Colonic mucosa (tissue), 4 donors: ENCODE measurements at places on chromosomes 11 and 22. TPM values are rescaled to one million over a fixed set of nuclear protein-coding genes. Genes with fewer than 3 reads are reported as not detected.

DNA sequence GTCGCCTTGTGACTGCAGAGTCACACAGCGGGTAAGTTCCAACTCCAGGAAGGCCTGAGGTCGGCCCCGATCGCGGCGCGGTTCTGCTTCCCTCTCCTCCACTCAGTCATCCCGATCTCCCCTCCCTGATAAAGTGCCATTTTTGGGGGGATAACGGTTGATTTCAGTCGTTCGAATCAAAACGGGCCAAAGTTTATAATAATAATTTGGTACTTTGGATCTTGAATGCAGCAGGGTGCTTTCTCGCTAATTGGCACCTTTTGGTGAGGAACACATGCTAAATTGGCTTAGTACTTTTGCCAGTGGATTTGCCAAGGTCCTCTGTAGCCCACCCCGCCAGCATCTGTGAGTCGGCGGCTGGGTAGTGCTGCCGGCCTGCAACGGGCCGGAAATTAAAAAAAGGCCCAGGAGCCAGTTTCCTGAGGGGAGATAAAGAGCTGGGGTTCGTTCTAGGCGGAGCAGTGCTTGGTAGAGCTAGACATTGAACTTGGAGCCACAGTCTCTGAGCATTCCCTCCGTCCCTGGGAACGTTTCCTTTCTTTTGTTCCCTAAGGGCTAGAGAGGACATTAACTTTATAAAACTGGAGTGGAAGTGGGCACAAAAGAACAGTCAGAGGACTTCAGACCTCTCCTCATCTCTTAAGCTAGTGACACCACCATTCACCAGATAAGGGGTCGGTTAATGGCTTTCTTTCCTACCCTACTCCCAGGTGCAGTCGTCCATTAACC lies 997 bp downstream of the UBE2L3 start:
- DNase-seq: peak; percentile 32

Gene OR5P2
- not detected for total RNA-seq

Gene NECTIN1
- 53.0 TPM for total RNA-seq

GRCh38 chr22:40385036-40385782 lies 14.8 kb downstream of the SGSM3 start:
- DNase-seq: no peak

DNA sequence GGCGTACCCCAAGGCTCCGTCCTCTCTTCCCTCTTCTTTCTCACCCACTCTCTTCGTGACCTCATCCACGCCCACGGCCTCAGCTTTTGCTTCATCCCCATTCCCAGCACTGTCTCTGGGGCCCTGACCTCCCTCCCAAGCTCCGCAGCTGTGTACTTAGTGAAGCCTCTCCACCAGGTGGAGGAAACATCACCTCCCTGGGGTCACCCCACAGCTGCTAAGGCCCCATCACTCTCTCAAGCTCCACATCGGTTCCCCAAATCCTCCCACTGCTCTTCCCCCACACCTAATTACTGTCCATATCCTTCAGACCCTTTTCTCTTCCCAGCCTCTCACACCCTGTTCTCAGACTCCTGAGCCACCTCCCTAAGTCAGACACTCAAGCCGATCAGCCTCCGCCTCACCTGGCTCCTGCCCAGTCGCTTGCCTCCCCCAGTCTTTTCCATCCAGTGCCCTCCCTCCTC lies 7.9 kb upstream of the SYT7 start:
- no peak for DNase-seq

GRCh38 chr11:122491509-122491908 lies 164.0 kb upstream of the UBASH3B start:
- no peak for DNase-seq

Gene KCNK4
- not detected for total RNA-seq

Gene SERHL2
- total RNA-seq: 1.7 TPM

- no peak for DNase-seq
These were observed 67.0 kb downstream of the ETS1 start for GRCh38 chr11:128520206-128520887.

Gene DNAJB7
- total RNA-seq: 0.16 TPM

Gene CHRM4
- total RNA-seq: 0.49 TPM

GRCh38 chr22:17260950-17261349 lies 41.7 kb upstream of the ADA2 start:
- DNase-seq: no peak

GRCh38 chr11:34924714-34925113 lies 8.3 kb downstream of the PDHX start:
- DNase-seq: no peak

DNA sequence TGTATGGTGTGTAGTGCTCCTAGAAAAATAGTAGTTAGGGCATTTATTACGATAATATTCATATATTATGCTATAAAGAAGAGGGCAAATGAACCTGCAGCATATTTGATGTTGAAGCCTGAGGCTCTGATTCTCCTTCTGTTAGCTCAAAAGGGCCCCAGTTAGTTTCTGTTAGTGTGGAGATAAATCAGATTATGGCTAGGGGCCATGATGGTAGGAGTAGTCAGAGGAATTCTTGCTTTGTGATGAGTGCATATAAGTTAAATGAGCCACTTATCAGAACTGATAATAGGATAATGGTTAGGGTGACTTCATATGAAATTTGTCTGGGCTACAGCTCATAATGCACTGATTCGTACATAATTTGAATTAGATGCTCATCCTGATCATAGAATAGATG lies 298.4 kb downstream of the DYNC2H1 start:
- no peak for DNase-seq

Gene ART1
- total RNA-seq: not detected

DNA sequence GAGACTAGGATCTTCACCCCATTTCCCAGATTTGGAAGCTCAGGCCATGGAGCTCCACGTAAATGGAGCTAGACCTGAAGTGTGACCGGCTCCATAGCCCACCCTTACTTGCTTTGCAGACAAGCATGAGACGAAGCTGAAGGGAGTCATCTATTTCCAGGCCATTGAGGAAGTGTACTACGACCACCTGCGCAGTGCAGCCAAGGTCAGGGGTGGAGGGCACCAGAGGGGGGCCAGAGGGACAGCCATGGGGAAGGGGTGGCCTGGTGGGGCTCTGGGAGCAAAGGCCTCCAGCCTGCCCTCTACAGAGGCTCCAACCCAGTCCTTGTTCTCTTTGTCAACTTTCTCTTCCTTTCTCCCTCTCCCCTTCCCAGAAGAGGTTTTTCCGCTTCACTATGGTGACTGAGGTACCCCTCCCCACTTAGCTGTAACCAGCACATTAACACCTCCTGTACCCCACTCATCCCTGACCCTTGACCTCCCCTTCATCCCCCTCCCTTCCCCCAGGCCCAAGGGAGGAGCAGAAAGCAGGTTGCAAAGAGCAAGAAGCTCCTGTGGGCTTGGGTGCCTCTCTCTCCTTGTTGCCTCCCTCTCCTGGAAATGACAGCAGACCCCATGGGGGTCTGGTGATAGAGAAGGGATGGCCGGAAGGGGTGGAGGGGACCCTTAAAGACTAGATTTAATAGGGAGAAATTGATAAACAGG lies 23.8 kb downstream of the TREH start:
- DNase-seq: no peak

DNA sequence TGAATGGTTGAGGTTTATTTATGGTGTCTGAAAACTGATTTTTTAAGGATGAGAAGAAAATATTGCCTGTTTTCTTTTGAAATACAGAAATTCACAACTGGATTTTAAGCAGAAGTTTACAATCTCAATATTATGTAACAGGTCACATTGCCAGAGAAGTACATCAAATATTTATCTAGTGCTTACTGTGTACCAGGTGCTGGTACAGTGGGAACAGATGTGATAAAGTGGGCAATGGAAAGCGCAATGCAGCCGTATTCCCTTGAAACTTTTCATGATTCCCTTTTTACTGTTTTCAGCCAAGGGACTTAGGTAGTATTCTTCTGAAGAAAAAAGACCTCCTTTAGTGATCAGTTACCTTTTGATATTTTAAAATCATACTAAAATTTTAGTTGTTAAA lies 49.6 kb downstream of the TTC17 start:
- DNase-seq: no peak

- no peak for DNase-seq
These were observed 12.8 kb downstream of the TBC1D22A start for GRCh38 chr22:46774980-46775849.

- no peak for DNase-seq
These were observed 364.0 kb downstream of the CASP12 start for GRCh38 chr11:104534278-104534677.

GRCh38 chr11:4684631-4685285 lies 12.9 kb downstream of the OR51E2 start:
- no peak for DNase-seq

DNA sequence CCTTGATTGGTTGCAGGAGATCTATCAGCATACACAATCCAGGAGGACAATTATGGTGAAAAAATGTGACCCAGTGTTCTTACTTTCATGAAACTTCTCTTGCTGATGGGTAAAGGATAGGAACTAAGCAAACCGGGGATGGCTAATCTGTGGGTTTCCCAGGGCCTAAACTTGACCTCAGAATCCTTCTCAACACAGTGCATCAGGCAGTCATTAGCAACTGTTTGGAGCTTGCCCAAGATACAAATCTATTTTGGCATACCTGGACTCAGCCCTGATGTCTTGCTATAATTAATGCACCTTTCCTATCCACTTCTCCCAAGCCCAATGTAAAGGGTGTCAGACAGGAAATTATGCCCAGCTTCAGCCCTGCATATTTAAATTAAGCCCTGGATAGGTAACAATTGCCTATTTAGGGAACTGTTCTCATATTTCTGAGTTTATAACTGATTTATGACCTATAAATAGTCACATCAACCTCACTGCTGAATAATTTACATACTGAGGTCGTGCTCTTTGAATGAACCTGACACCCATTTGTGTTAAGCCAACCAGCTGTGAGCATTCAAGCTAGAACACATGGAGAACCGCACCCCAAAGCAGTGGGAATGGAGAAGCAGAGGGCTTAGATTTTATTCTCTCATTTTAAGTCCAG lies 9.2 kb upstream of the PHF21A start:
- no peak for DNase-seq

GRCh38 chr22:24541681-24542515 lies 13.0 kb downstream of the GUCD1 start:
- DNase-seq: no peak

DNA sequence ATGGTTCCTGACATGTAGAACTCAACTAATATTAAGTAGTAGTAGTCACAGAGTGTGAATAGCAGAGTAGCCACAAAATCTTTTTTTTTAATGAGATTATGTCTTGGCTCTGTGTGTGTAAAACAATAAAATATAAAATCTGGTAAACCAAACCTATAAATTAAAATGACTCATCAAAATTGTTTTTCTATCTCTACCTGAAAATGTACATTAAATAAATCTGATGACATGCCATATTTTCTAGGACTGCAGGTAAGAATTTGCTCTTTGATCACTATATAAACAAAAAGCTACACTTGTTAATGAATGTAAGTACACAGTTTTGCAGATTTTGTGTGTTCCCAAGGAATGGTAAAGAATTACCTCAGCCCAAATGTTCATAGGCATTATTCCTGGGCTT lies 1231.5 kb downstream of the JRKL start:
- no peak for DNase-seq

DNA sequence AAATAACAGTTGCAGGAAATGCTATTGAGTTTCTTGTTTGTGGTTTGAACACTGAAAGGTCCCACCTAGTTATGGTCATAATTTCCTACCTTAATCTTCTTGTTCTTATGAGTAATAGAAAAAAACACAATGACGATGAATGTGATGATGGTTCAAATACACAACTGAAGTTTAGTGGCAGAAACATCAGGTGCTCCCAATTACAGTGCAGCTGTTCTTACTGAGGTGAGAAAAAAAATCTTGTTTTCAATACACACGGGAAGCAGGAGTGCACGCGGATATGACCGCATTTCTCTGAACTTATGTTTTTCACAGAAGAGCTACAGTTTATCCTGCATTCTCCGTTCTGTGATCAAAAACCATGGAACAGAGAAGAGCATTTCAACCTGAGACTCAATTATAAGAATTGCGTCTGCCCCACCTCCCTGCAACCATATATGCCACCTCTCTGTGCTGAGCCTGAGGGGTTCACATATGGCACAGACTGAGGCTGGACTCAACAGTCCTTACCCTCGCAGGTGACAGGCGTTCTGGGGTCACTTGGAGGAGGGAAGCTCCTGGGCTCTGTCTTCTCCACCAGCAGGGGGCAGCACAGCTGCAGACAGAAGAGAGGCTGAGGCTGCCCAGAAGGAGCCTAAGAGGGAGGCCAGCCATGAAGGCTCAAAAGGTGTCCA lies 99.7 kb upstream of the IGLL5 start:
- peak; percentile 70 for DNase-seq

DNA sequence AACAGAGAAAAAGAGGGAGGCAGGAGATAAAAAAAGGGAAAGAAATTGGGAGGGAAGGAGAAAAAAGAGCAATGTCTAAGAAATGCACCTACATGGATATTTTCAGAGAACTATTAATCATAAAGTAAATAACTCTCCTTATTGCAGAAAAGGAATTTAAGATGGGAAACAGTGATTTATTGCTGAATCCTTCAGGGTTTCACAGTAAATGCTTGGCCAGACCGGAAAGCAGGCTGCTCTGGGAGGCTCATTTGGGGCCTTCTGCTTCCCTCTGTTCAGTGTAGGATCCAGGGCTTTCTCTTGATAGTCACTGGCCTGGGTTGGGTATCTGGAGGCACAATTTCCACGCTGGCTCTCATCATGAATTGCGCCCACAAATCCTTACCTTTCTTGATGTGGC lies 324.3 kb upstream of the SORL1-AS1 start:
- no peak for DNase-seq

Gene CLTCL1
- 3.4 TPM for total RNA-seq

DNA sequence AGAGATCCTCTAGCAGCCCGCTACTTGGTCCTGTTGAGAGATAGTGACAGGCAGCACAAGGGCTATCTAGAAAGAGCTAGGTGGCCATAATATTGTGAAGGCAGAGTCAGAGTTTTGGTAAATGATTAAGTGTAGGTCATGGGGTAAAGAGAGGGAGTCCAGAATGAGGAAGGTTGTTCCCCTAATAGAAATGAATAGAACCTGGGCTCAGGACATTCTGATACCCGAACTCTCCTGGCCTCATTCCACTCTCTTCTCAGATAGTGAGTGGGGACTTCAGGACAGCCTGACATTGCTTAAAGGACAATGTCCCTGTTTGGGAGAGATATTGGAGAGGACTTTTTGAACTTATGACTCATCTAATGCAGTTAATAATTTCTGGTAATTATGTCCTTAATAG lies 20.6 kb downstream of the SLC5A1 start:
- DNase-seq: no peak

Gene NLRP14
- total RNA-seq: not detected
